Germinal center (tissue), 1 donor: ENCODE measurements at places on chromosomes 2 and 18.

- DNase-seq = no peak
Measured at GRCh38 chr2:213002383-213002782, 149.0 kb downstream of the IKZF2 start.

DNA sequence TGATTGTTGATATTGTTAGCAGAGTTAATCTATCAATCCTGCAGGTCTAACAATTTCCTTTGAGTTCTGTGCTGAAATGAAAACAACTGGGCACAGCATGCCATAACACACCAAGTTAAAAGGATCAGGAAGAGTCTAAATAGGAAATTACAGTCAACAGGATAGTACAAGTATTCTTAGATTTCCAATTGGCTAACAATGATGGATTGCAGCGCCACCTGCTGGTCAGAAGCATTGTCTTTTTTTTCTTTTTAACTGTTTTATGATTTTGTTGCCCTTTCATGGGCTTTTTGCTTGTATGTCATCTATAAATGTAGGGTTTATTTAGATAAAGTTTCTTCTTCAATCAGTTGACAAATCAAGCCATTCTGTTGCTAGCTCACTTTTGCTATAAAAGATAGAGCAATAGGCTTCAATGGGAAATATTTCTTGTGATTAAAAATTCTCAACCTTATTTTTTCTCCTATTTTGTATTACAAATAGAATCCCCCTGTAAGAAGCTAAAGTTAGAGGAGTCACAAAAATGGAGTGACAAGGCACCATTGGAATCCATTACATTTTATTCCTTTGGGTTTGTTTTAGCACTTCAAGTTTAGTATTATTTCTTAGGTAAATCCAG is 40.8 kb upstream of the RPRM start:
- peak; percentile 10 for DNase-seq

DNA sequence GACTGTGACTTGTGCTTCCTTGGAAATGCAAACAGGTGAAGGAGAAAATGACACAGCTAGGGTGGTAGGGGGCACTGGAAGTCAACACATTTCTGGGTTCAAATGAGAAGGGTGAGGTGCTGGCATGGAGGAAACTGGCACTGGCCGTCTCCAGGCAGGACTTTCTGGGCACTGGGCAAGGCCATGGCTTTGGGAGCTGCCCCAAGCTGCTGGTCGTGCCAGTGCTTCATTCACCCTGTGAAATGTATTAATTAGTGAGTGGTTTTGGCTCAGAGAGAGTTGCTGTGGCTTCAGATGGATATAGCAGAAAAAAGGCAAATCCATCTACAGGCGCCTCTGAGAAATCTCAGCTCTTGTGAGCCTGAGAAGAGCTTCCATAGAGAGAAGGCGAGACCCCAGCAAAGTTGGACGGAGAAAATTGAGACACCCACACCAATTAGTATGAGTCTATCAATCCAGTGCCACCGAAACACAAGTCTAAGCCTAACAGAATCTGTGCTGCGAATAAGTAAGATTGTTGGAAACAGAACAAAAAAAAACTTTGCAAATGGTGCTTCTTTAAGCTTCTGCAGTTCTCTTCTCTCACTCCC is 202.1 kb upstream of the TNP1 start:
- DNase-seq = no peak

DNA sequence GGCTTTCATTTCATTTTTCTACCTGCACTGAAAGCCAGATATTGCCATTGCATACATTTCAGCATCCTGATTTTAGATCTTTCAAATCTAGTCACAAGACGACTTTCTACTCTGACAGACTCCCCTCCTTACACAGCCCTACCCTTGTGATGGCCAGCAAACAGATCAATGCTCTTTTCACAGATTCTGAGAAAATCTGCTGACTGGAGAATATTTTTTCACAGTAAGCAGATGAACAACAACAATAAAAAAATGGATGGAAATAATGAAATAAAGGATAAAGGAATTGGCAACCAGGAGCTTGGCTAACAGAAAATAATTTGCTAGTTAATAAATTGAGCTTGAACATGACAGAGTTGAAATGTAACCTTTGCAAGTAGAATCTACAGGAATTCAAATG is 527.2 kb downstream of the IRS1 start:
- no peak for DNase-seq

DNA sequence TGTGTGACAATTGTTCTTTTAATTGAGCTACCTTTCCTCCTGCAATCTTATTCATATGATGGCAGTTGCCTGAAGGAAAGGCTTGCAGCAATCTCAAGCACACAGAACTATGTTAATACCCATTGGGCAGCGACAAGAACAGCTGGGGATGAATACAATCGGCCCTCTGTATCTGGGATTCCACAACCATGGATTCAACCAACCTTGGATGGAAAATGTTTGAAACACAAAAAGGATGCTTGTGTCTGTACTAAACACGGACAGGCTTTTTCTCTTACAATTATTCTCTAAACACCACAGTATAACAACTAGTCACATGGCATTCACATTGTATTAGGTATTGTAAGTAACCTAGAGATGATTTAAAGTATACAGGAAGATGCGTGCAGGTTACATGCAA is 256.1 kb upstream of the SIX2 start:
- DNase-seq = no peak

- no peak for DNase-seq
Measured at GRCh38 chr2:166444306-166444705, 49.7 kb downstream of the SCN7A start.

DNA sequence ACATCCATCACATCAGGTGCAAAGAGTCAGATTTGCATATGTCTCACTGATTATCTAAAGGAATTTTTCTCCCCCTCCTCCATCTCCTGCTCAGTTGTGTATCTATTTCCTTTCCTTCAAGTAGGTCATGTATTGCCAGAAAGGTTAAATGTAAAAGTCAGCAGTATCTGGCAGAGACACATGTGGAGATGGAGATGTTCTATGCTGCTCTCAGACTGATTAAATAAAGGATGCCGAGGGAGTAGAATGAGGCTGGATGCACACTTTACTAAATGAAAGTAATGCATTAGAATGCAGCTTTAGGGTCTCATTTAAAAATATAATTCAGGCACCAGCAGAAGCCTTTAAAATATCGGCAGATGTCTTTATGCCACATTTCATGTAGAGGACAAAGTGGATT is 555.3 kb downstream of the RNF144A start:
- DNase-seq = no peak

- DNase-seq = peak; percentile 80
Measured at GRCh38 chr2:233059797-233060500, at the start of gene INPP5D. Gene INPP5D (plus strand): TSS chr2:233060342. CDS start chr2:233060479, 137 bp downstream.

- DNase-seq = no peak
Measured at GRCh38 chr2:97834610-97835009, 121.2 kb downstream of the ZAP70 start.

- no peak for DNase-seq
Measured at GRCh38 chr18:2716394-2717326, 61.1 kb downstream of the SMCHD1 start.

DNA sequence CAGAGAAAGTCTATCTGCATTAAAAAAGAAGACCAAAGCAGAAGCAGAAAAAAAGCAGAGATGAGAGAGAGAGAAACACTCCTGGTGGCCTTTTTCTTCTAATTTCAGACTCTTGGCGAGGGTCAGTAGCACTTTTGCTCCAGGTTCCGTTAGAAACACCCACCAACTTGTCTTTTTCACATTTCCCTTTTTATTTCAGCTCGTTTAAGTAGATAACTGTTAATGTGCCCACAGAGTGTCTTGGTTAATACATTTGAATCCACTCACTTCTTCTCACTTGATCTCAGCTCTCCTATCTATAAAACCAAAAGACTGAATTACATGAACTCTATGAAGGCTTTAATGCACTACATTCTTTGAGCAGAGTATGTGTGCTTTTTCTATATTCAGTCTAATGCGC is 63.1 kb downstream of the AAK1 start:
- no peak for DNase-seq

GRCh38 chr2:234038076-234038802 is 12.3 kb upstream of the SPP2 start:
- DNase-seq = no peak

GRCh38 chr2:101145406-101145805 is 5.8 kb downstream of the TBC1D8 start:
- no peak for DNase-seq

DNA sequence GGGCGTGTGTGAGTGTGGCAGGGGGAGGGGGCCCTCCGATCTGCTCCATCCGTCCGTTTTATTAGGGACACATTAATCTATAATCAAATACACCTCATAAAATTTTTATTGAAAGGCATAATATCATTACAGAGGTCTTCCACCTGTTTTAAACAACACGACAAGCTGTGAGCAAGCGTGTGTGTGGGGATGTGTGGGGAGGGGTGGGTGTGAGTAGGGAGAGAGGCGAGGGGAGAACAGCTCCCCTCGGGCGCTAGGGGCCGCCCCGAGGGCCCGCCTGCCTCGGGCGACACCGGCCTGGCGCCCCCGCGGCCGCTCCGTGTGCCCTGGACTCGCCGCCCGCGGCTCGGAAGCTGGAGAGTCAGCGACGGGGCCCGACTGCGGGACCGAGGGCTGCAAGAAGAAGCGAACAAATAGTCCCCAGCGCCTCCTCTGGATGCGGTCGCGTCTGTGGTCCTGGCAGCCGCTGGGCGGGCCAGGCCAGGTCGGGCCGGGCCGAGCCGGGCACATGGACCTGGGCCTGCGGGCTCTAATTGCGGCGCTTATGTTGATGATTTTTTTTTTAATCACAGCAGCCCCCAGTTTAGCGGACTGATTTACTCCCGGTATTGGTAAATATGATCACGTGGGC is 352 bp upstream of the HOXD9 start:
- DNase-seq = no peak

DNA sequence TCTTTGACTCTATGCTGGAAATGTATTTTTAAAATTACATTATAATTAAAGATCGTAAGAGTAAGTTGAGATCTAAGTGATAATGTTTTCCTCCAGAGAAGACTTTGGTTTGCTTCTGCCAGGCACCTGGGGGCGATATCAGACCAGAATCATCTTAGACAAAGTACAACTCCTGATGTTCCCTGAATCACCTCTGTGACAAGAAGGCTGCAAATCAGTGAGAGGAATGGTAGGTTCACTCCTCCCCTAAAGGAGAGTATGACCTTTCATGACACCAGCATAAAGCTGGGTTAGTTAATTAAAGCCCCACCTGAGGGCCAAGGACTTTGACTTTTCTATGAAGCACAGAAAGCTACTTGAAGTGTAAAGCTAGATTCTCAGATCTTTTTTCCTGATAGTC is 114.4 kb upstream of the DTNA start:
- DNase-seq = no peak

- DNase-seq = no peak
Measured at GRCh38 chr2:176170602-176171305, 13.6 kb downstream of the HOXD3 start.

- DNase-seq = no peak
Measured at GRCh38 chr2:169743549-169743948, 9.9 kb downstream of the KLHL23 start.

GRCh38 chr2:177324797-177325196 is 60.3 kb upstream of the NFE2L2 start:
- no peak for DNase-seq

DNA sequence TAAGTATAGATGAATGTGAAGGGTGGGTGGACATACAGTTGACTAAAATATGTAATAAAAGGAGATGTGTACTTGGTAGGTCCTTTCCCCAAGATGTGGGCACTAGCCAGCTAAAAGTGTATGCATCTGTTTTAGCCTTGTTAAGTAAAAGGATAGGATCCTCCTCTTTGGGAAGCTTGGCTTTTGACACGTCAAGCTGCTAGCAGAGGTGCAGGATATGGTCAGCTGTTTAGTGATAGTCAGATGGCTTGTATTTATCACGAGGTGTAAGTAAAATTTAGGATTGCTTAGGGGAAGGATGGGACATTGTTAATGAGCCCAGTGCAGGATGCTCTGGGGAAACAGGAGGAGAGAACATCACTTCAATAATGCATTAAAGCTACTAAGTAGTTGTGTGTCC is 1.5 kb downstream of the MFSD6 start:
- DNase-seq = no peak

DNA sequence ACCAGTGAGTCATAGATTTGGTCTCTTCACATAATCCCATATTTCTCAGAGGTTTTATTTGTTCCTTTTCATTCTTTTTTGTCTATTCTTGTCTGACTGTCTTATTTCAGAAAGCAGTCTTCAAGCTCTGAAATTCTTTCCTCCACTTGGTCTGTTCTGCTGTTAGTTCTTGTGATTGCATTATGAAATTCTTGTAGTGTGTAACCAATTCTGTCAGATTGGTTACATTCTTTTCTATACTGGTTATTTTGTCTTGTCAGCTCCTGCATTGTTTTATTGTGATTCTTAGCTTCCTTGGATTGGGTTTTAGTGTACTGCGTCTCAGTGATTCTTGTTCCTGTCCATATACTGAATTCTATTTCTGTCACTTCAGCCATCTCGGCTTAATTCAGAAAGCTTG is 18.6 kb downstream of the EHBP1 start:
- DNase-seq = no peak

DNA sequence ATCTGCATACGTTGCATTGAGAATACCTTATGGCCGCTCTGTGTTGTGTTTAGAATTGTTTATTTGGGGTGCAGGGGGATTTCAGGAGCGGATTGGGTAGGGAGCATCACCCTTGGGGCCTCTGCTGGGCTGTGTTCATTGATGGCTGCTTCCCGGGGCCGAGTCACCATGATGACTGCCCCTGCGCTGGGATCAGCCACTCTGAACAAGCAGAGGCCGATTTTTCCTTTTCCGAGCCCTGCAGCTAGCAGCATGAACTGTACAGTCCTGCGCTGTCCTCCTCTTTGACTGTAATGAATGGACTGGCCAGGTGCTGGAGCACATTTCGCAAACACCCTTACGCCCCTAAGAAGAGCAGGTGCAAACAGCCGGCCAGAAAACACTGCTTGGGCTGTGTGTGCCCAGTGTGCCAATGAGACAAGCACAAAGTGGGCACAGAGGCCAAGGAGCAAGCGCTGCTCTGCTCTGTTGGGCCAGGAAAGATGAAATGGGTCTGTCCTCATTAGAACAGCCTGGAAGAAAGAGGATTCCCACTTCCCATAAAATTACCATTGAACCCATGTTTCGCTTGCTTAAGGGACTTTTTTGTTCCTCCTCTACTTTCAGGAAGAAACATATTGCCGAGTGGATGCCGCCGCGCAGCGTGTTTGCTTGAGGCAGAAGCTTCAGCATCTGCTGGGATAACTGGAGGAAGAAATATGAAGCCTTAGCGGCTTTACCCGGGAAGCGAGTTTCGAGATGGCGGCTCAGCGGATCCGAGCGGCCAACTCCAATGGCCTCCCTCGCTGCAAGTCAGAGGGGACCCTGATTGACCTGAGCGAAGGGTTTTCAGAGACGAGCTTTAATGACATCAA is 82.7 kb downstream of the SH3BP4 start:
- DNase-seq = no peak
